ENCODE measurements at places on chromosomes 3 and 15.

- DNase-seq = no peak
Measured at GRCh38 chr3:173893835-173894234, 496.3 kb downstream of the NLGN1 start.

DNA sequence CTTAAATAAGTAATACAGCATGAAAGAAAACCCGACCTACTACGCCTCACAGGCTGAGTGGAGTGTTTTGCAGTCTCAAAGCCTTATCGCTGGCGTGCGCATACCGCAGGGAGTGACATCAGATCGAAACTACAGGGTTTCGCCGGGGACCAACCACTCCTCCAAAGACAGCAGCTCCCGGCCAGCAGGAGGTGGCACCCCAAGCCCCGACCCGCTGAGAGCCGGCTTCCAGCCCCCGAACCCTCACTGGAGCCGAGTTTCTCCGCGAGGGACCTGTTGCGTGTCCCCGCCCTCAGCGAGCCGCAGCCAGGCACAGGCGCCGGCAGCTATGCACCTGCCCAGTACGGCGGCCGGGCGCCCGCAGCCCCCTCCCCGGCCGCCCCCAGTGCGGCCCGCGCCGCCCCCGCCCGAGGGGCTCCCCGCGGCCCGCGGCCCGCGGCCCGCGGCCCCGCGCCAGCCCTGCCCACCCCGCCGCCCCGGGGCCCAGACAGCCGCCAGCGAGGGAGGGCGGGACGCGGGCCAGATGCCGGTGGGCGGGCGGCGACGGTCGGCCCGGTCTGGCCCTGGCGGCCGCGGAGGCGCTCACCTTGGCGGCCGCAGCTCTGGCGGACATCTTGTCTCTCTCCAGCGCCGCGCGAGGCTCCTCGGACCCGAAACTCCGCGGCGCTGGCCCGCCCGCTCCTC is 710 bp downstream of the TJP1 start:
- DNase-seq = peak; percentile 82

DNA sequence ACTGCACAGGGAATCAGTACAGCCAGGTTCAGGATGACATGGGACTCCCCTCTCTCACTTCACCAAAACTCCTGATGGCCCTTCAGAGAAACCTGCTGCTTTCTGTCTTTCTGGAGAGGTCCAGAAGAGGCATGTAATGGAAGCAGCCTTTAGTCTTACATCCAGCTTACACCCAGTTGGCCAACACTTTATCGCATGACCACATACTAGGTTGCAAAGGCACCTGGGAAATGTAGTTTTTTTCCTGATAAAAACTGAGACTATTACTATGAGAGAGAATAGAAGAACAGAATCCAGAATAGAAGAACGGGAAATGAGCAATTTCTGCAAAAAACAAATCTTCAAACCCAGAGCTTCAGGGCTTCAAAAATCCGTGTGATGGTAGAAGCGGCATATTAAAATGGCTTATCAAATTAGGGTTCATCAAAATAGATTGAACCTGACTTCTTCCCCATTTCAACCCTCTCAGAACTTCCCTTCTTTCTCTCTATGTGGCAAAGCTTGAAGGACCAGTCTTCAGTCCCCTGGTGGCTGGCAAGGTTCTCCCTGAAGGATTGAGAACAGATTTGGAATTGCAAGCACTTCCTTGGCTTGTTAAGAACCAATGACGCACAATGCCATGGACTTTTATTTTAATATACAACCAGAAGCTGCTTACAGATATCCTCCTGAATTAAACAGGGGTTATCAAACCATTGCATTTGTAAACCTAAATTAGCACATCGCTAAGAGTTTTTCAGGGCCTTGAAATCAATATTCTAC is 34.4 kb downstream of the CORO2B start:
- no peak for DNase-seq

GRCh38 chr15:63072809-63073277 is 30.3 kb downstream of the TPM1 start:
- DNase-seq = no peak

DNA sequence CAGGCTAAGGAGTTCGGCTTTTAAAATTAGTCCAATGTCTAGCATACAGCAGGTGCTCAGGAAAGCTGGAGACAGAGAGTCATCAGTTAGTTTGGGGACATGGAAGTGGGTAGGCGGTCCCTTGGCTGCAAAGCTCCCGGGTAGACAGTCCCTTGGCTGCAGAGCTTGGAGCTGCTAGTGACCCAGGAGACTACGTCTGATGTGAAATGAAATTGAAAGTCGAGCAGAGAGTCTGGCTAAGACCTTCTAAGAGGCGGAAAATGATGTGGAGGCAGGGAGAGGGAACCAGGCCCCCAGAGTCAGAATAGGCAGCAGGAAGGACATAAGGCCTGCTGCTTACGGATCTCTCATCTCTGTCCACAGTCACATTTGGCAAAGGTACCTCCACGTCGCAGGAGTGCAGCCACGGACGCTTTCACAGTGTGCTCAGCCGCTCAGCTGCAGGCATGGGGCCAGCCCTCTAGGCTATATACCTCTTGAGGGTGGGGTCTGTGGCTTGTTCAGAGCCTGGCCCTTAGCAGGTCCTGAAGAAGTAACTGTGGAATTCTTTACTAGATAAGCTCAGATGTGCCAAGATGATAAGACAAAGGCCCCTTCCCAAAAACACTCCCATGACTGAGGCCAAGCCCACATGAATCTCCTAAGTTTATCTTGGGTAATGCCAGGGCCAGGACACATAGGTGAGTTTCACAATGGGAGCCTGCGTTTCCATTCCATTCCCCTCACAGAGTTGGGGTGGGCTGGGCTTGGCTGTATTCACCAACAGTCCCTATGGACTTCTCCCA is 131.7 kb downstream of the XXYLT1 start:
- DNase-seq = no peak

DNA sequence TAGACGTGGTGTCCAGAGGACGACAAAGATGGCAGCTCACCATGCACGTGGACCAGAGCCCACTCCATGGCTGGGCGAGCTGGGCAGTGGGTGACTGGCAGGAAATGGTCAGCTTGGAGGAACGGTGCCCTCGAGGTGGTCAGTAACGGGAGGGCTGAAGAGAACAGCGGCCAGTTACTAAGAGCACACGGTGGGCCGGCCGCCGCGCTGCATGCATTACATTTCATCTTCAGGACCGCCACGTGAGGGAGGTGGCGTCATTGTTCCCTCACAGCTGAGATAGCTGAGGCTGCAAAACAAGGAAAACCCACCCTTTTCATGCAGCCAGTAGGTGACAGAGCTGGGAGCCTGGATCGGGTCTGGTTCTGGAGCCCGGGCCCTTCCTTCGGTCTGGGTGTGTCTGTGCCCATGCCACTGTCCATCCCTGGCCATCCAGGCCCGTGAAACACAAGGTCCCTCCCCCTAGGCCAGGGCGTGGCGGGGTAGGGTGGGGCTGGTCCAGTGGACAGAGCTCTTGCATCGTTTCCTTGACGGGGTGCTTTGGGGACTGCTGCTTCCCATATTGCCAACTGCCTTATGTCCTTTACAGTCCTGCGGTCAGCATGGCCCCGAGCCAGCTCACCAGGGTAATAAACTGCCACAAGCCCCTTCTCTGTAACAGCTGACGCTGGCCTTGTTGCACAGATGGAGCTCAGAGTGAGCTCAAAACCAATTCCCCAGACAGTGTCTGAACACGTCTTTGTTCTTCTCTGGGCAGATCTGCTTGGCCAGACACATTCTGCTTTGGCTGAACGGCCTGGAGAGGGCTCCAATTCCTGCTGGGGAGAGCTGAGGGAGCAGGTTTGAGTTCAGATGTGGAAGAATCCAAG is 51.8 kb downstream of the RGMA start:
- DNase-seq = peak; percentile 58

- no peak for DNase-seq
Measured at GRCh38 chr15:52153900-52154895, 37.0 kb downstream of the GNB5 start.

GRCh38 chr3:9111417-9111816 is 138.0 kb downstream of the SRGAP3 start:
- no peak for DNase-seq

GRCh38 chr15:63530752-63531299 is 26.4 kb downstream of the USP3 start:
- no peak for DNase-seq

DNA sequence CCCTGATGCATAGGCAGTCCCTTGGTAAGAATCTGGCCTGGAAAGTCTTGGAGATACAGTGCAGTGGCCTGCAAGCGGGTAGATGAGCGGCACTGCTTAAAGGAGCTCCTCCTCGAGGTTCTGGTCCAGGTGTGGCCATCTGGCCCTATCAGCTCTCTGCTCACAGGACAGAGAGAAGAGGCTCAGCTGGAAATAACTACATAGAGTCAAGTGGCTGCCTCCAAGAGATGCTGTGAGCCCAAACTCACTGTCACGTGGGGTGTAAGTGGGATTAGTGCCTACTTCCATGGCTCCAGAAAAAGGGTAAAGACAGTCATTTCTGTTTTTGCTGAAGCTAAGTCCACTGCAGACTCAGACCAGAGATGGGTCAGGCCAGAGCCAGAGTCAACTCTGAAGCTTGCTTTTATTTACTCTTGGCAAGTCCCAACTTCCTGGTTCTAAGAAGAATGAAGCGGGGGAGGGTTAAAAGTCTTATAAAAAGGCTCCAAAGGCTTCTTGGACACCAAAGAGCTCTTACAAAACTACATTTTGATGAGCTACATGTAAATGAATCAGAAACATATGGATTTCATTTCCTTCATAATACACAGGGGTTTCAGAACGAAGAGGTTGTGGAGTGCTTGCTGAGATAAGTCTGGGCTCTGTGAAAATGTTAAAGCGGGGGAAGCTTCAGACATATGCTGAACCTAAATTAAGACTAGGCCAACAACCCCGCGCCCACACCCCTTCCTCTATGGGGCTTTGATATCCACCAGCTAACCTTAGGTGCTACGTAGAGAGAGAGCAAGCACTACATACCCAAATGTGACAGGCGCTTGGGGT is 77.1 kb downstream of the PDZRN3 start:
- peak; percentile 41 for DNase-seq

GRCh38 chr3:122519693-122520092 is 5.0 kb upstream of the KPNA1 start:
- DNase-seq = no peak

DNA sequence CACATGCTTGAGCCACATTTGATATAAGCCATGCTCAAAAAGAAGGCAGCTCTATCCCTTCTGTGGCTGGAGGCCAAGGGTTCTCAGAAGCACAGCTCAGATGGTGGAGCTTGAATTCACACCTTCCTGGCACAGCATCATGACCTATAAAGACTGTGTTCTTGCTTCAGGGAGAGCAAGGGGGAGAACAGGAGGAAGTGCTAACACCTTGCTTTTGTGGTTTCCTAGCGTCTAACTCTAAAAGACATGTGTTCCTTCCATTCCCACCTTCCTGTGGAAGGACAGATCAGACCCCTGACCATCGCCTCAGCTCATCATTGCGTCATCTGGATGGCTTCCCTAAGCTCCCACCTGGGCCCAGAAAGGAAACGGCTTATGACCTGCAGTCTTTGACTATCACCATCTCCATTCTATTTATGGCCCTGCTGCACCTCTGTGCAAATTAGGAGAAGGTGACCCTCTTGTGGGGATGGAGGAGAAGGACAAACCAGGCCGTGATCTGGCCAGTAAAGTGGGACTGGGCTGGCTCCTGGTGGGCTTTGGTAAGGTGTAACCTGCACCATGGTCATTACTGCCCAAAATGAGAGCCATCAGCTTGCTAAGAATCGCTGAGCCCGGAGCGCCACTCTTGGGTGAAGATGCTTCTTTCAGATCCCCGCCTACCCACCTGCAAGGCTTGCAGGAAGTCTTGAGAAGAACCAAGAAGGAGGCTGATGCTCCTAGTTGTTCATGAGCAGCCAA is 128.5 kb downstream of the SERPINI1 start:
- no peak for DNase-seq

DNA sequence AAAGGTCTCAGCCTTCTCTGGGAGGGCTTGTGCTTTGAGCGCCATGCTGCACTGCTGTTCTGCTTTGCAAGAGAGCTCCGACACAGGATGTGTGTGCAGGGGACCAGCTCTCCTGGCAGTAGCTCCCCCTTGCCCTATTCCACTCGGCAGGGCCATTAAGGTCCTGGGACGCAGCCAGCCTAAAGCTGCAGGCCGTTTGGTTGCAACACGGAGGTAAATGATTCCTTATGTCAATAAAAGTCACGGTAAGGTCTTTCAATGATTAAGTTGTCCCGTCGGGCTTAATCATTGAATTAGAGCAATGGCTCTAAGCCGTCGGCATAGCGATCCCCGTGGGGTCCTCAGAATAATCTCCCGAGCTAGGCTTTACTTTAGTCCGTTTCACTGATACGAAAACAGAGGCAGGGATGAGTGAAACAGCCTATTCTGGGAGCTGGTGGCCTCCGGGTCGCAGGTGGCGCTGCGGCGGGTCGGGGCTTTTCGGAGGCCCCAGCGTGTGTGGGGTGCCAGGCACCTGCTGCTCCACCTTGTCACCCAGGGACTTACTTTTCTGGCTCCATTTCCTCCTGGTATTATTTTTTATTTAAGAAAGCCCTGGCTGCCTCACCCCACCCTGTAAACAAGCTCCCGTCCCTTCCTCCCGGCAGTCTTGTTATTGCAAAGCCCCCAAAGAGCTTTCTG is 525.2 kb downstream of the OCA2 start:
- no peak for DNase-seq

GRCh38 chr15:74257105-74257504 is 21.0 kb downstream of the CCDC33 start:
- DNase-seq = no peak

GRCh38 chr3:49906073-49906743 is 2.5 kb upstream of the MST1R start:
- DNase-seq = peak; percentile 87

GRCh38 chr3:133888726-133889340 is 6.8 kb downstream of the RAB6B start:
- DNase-seq = no peak

DNA sequence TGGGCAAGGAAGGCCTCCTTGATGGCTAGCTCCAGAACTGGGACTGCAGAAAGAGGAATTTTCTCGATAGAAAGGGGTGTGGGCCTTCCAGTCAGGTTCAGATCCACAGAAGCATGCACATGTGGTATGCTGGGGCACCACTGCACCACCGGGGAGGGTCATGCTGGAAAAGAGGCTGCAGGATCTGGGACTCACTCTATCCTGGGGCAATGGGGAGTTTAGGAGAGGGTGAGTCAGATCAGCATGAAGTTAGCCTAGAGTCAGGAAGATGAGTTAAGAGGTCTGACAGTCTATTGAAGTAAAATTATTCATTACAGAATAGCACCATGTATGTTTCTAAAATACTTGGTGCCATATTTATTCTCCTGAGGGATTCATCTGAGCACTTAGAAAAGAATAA is 130.2 kb upstream of the TOPAZ1 start:
- no peak for DNase-seq

GRCh38 chr3:14630404-14631100 is 21.0 kb upstream of the CCDC174 start:
- no peak for DNase-seq

GRCh38 chr3:70856414-70857162 is 544.1 kb upstream of the MDFIC2 start:
- DNase-seq = peak; percentile 12

- no peak for DNase-seq
Measured at GRCh38 chr15:41567261-41567660, 8.2 kb downstream of the TYRO3 start.

DNA sequence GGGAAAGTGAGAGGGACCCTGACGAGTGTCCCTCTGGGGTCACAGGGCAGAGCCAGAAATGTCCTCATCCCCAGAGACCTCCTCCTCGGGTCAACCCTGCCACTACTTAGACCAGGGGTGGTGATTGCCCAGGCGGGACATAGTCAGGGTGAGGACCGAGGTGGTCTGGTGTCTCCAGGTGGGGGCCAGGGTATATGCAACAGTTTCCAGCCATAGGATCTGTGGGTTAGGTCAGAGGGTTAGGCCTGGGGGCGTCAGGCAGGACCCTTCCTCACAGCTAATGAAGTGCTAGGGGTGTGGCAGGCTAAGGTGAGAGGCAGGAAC is 22.3 kb upstream of the FBLN2 start:
- no peak for DNase-seq

Measured in AG08396 (cell line).